ENCODE measurements at places on chromosomes 12 and 14.

DNA sequence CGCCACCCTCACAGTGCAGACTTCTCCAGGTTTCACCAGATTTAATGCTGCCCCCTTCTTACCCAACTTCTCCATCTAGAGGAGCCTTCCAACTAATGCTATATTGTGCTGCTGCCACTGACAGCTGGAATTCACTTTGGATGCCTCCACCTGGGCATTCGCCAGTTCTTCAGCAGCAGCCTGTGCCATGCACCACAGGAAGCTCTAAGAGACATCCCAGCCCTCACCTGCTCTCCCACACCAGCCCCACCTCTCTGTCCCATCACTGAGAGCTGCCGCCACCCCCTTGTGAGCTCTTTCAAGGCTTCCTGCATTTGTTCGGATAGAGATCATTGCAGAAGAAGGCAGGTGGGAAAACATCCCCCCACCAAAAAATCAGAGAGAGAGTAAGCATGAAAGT lies 4.6 kb upstream of the KRT2 start:
- DNase-seq: no peak

GRCh38 chr12:67968725-67969124 lies 20.5 kb upstream of the IFNG-AS1 start:
- DNase-seq: no peak

GRCh38 chr14:70611216-70611615 lies 10.8 kb upstream of the MED6 start:
- DNase-seq: no peak

- DNase-seq: no peak
Observed at GRCh38 chr12:102454808-102455760, 25.3 kb downstream of the IGF1 start.

- DNase-seq: no peak
Observed at GRCh38 chr14:54098536-54098935, 141.9 kb upstream of the BMP4 start.
